ENCODE measurements at places on chromosomes 6 and 20.

DNA sequence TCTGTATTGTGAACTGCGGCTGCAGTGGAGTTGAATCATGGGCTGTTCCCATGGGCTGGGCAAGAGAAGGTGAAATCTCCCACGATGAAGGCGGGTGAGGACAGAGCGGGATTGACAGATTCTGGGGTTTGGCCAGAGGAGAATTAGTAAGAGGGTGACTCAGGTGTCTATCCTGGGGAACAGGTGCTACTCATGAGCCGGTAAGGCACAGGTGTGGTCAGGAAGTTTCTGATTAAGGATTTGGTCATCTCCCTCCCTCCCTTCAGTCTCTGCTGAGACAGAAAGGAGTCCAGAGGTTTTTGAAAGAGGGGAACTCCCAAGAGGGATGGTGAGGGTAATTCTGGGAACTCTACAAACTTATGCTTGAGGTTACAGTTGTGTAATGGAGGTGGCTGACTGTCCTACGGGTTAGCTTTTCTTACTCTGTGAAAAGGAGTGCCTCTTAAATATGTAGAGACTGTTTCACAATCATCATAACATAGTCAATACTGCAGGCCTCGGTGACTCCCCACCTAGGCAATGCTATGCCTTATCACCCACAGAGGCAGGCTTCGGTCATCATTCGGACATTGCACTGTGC is 31.5 kb downstream of the SERPINB1 start:
- no peak for DNase-seq

DNA sequence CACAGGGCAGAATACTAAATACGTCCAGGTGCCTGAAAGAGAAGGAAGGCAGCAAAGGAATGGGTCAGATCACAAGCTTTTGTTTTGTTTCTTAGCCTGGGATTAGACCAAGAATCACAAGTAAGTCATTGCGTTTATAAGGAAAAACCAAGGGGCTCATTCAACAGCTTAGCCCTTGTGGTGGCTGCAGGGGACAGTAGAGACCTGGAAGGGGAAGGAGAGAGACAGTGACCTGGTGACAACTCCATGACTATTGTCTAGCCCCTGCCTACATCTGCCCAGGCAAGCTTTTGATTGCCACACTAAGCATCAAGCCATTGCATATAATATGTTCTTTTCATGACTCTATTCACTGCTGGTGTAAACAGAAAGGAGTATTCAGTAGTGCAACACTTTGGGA is 30.2 kb upstream of the TBC1D7 start:
- no peak for DNase-seq

DNA sequence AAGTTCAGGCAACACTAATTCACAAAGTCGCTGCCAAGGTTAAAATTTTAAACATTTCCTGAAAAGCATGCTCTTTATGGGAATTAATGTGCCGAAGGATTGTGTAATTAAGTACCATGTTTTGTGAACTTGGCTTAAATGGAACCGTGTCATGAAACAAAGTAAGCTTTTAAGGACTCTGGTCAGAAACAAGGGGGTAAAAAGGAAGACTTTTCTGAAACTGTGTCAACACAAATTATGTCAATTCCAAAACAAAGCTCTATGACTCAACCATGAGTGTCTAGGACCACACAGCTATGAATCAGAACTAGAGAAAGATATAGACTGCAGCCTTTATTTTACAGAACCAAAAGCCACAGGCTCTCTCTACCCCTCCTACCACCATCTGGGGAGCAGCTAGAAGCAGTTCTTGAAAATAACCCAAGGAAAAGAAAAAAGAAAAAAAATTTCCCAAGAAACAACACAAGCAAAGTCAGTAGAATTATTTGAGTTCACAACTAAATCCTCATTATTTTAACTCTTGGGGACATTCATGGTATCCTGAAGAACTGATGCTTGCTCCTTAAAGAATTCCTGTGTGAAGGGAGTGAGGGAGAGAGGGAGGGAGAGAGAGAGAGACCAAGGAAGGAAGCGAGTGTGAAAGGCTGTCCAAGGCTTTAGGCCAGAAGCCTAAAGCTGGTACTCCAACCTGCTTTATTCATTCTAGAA is 81.9 kb downstream of the ZMYND8 start:
- peak; percentile 89 for DNase-seq

GRCh38 chr6:88165844-88166492 is at the start of gene CNR1:
TSS of gene CNR1 (minus strand) at chr6:88166347. CDS start at chr6:88145274, 21,073 bp downstream.
- peak; percentile 15 for DNase-seq

DNA sequence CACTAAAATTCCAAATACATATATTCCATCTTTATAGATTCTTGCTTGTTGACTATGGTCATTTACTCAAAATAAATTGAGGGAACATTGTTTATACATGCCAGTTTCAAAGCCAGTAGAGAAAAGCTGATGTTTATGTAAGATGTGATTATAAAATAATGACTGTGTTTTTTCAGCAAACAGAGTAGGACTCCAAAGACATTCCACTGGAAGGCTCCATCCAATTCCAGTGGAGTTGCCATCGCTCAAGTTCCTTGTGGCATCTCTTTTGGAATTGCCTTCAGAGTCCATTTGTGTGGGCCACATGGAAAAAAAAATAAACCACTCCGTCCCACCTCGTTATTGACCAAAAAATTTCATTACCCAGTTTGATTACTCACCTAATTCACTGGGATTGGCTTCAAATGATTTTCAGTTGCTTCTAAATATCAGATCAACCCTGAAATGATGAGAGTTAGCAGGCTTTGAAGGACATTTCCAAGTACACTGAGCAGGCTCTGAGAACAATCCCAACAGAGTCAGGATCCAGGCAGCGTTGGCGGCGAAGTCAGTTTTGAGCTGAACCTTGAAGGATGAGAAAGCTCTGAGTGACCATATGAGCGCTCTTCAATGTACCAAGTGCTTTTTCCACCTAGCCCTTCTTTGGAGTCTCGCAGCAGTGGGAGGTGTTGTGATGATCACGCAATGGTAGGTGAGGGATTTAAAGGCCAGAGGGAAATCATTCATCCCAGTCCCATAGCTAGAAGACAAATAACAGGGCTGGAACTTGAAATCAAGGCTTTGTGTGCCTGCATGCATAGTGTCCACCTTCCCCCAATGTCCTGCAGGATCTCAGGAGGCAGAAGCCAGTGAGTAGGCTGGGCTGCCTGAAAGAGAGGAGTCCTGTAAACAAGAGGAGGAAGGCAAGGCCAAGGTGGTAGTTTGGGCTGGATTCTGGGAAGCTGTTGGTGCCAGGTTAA is 281.7 kb downstream of the CDC5L start:
- no peak for DNase-seq

GRCh38 chr20:47487175-47487917 is 14.3 kb upstream of the NCOA3 start:
- DNase-seq: peak; percentile 12

DNA sequence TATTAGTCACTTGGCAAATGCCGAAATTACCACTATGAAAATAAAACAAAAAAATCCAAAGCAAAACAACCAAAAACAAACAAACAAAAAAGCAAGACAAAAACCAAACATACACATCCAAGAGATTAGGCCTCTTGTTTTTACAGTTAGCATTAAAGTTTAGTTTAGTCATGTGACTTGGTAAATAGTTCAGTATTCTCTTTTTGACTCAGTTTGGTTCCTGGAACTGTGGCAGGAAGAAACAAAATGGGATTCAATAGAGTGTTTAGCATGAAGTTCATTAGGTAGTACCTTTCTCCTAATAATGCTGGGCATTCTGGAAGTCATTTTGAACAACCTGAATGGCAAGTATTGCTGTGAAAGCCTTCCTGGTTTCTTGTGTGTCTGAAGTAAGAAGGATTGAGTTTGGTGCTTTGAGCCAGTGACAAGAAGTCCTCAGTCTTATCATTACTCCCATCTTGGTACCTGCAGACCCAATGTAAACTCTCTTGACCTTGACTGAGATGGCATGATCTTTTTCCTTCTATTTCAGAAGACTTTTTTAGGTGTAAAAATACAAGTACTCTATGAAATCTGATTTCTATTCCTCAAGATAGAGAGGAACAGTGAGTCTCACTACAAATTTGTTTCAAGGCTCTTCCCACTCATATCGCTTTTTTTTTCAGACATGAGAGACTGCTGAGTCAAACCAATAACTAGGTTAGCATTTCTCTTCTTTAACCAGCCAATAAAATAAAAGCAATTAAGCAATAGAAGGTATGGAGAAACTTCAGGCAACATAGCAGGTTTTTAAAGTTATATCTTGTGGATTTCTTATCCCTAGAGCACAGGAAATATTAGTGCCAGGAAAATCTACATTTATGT is 223.6 kb upstream of the PREP start:
- no peak for DNase-seq

GRCh38 chr6:21885532-21886114 is 292.1 kb downstream of the SOX4 start:
- peak; percentile 74 for DNase-seq

DNA sequence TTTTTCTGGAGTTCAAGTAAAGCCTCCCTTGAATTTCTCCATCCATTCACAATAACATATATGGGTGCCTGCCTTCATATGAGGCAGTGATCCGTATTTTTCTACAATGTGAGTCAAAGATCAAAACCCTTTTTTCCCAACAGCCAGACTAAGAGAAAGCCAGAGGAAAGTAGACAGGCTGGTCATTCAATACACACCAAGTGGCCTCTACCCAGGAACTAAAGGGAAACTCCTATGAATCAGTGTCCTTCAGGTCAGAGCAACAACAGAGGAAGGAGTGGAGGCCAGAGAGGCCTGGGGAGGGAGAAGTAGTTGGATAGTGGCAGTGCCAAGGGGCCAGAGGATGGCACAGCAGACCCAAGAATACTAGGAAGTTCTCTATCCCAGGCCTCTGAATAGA is 23.8 kb downstream of the SIM1 start:
- no peak for DNase-seq

GRCh38 chr20:5491455-5491854 is 174.7 kb upstream of the PROKR2 start:
- no peak for DNase-seq

DNA sequence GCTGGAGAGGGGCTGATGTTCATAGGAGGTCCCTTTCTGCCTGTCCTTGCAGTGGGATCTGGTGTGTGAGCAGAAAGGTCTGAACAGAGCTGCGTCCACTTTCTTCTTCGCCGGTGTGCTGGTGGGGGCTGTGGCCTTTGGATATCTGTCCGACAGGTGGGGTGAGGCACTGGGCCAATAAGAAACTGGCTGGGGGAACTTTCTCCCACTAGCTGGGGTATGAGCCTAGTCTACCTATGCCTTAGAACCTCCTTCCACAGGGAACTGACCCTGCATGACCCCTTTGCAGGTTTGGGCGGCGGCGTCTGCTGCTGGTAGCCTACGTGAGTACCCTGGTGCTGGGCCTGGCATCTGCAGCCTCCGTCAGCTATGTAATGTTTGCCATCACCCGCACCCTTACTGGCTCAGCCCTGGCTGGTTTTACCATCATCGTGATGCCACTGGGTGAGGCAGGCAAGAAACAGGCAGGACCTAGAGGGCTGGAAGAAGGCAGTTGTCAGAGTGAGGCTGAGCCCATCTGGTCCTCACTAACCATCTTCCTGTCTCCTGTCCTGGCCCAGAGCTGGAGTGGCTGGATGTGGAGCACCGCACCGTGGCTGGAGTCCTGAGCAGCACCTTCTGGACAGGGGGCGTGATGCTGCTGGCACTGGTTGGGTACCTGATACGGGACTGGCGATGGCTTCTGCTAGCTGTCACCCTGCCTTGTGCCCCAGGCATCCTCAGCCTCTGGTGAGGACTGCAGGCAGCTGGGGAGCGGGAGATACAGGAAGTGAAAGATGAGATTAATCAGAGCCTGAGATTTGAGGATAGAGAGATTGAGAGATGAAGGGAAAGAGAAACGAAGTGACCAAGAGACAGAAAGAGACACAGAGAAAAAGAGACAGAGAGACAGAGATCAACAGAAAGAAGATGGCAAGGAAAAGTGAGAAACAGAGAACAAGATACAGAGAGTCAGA is 1.6 kb downstream of the SLC22A7 start:
- no peak for DNase-seq

- DNase-seq: no peak
Observed at GRCh38 chr6:116542426-116542825, 3.1 kb downstream of the TRAPPC3L start.

GRCh38 chr6:111987295-111987694 is 66.6 kb upstream of the CCN6 start:
- DNase-seq: no peak

DNA sequence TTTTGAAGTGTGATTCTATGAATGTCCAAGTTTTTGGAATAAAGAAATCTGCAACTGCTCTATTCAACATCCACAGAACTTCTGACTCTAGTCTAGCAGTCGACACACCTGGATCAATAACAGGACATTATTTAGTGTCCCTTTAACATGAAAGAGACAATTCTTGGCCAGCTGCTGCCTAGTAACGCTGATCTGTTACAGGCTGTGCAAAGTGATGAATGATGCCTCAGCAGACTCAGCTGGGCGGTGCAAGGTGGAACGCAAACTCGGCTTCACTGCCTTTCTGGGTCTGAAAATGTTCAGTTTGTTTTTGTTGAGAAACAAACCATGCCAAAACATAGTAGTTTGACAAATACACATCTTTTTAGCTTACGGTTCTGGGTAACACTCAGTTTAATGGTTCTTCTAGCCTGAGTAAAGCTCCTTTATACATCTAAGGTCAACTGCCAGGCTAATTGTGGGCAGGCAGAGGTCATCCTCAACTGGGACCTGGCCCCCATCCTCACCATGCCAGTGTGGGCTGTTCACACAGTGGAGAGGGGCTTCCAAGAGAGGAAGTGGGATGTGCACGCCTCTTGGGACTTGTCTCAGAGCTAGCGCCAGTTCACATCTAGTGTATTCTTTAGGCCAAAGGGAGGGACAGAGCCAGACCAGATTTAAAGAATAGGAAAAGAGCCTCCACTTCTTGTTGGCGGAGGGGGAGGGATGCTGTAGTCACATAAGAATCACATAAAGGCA is 879.7 kb downstream of the QKI start:
- DNase-seq: no peak

- no peak for DNase-seq
Observed at GRCh38 chr6:163014736-163015135, 287.0 kb downstream of the PACRG start.

DNA sequence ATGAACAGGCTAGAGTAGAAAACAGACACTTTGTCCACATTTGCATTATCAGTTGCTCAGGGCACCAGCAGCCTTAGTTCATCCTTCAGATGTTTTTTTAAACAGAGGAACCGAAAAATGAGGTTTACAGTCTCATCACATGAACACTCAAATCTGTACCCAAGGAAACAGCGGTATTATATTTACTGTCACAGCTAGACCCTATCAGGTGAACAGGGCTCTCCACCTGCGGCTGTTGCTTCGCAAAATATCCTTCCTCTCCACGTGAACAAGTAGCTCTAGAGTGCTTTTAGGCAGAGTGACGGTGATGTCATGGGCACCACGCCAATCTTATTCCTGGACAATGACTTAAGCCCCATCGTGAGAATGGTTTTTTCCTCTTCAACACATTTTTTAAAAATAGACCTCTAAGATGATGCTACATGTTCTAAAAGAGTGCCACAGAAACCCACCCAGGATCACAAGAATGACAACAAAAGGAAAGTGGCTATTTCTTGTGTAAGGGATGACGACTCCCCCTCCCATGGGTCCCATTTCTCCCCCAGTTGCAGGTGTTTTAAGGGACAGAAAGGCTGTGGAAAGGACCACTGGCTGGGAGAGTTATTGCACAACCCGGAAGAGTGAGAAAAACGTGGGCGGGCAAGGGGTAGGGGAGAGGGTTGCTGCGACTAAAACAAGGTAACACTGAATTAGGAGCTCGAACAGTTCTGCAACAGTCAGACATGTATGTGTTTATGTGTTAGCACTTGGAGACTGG is 77.7 kb downstream of the EFHC1 start:
- no peak for DNase-seq

GRCh38 chr6:57432919-57433684 is 115.7 kb downstream of the PRIM2 start:
- DNase-seq: no peak

GRCh38 chr20:47464380-47465101 is 37.1 kb upstream of the NCOA3 start:
- peak; percentile 99 for DNase-seq

- no peak for DNase-seq
Observed at GRCh38 chr6:257774-258173, 34.5 kb upstream of the DUSP22 start.

All from brain microvascular endothelial cell (primary cell).